ENCODE measurements at places on chromosomes 12 and 14. TPM values are rescaled to one million over a fixed set of nuclear protein-coding genes. Genes with fewer than 3 reads are reported as not detected.

TAS2R46 gene
- total RNA-seq, result 1.8 TPM

KERA gene
- total RNA-seq, result not detected

SLC5A8 gene
- not detected for total RNA-seq

GLS2 gene
- total RNA-seq, result not detected

ASIC1 gene
- 0.71 TPM for total RNA-seq

NR2C1 gene
- 25.4 TPM for total RNA-seq

MGST1 gene
- 1,962 TPM for total RNA-seq

EML1 gene
- 32.5 TPM for total RNA-seq

FIGNL2 gene
- 1.3 TPM for total RNA-seq

ENTPD5 gene
- total RNA-seq, result 17.1 TPM

EPYC gene
- total RNA-seq, result not detected

RIMKLB gene
- 40.7 TPM for total RNA-seq

TRIM9 gene
- 1.3 TPM for total RNA-seq

KCNC2 gene
- not detected for total RNA-seq

ART4 gene
- 1.6 TPM for total RNA-seq

TMED10 gene
- total RNA-seq, result 330 TPM

DDN gene
- 0.10 TPM for total RNA-seq

SSTR1 gene
- total RNA-seq, result 0.29 TPM

PTPRO gene
- 5.2 TPM for total RNA-seq

GLIPR1L1 gene
- total RNA-seq, result not detected

KLRF1 gene
- total RNA-seq, result 0.51 TPM

MIP gene
- not detected for total RNA-seq

LRR1 gene
- total RNA-seq, result 12.0 TPM

PNP gene
- 69.1 TPM for total RNA-seq

ATP5F1B gene
- 570 TPM for total RNA-seq

BDKRB2 gene
- 11.4 TPM for total RNA-seq

TRIP11 gene
- 54.6 TPM for total RNA-seq

TBC1D30 gene
- total RNA-seq, result 5.9 TPM

PLA2G1B gene
- 1.8 TPM for total RNA-seq

KRT82 gene
- total RNA-seq, result not detected

PKP2 gene
- total RNA-seq, result 1.00 TPM

ASB2 gene
- total RNA-seq, result 1.2 TPM

RASAL1 gene
- total RNA-seq, result not detected

PLXNC1 gene
- 8.9 TPM for total RNA-seq

KRT79 gene
- 2.4 TPM for total RNA-seq

SEC23A gene
- total RNA-seq, result 139 TPM

ABCC9 gene
- total RNA-seq, result 55.1 TPM

RACGAP1 gene
- 9.4 TPM for total RNA-seq

AQP2 gene
- total RNA-seq, result not detected

FAM216A gene
- 6.6 TPM for total RNA-seq

RGS6 gene
- total RNA-seq, result 7.6 TPM

NELL2 gene
- 0.71 TPM for total RNA-seq

SOCS2 gene
- 61.8 TPM for total RNA-seq

CD69 gene
- 11.9 TPM for total RNA-seq

CDH24 gene
- 2.4 TPM for total RNA-seq
